ENCODE measurements at places on chromosomes 1 and 21.

- no peak for DNase-seq
These were observed 39.7 kb upstream of the TIAM1 start for GRCh38 chr21:31383770-31384169.

GRCh38 chr1:87678266-87678665 lies 349.6 kb downstream of the LMO4 start:
- DNase-seq, result no peak

DNA sequence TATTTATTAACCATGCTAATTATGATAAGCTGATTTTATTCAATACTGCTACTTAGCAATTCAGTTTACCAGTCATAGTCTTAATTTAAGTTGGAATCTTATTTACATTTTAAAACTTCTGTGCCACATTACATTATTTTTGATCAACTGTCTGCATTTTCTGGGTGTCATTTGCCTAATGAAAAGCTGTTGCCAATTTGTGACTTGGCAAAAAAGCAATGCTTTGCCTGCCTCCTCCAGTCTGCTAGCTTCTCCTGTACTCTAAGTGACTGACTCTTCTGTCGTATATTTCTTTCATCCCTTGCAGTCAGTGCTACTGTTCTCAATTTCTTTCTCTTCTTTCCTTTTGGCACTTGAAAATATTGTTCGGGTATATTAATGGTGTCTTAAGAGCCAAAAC lies 5.6 kb upstream of the IVNS1ABP start:
- DNase-seq, result no peak

GRCh38 chr1:213779228-213779627 lies 208.5 kb upstream of the PROX1 start:
- DNase-seq, result no peak

DNA sequence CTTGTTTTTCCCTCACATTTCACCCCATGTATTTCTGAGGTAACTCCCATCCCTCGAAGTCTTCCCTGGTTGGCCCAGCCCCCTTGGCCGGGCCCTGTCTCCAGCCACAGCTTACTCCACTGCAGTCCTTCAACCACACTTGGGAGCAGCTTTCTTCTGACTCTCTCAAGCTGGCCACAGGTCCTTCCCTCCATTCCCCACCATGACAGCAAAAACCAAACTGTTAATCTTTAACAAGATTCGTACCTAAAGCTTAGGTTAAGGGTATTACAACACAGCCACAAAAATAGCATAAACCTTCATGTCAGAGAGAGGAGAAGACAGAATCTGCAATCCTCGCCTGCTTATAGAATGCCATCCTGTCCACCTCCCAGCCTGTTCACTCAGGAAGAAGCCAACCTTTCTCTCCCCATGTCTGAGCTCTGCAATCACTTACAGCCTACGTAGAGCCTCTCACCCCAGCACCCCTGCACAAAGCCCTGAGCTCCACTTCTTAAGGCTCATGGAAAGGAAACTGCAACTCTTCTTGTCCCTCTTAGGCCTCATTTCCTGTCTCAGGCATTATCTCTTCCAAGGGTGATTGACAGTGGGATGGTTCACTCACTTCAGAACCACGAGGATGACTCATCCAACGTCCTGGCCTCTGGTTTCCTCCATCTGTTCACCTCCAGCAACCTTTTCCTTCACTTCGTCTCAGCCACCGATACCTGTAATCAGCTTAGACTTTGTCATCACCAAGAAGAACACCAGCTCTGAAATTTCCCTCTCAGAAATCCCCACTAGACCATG lies 72.8 kb downstream of the CD2 start:
- DNase-seq, result no peak

- DNase-seq, result no peak
These were observed 112.2 kb upstream of the MROH9 start for GRCh38 chr1:170823120-170823519.

- DNase-seq, result no peak
These were observed 52.0 kb downstream of the ZNHIT6 start for GRCh38 chr1:85656256-85656655.

GRCh38 chr1:63777965-63778880 lies 4.4 kb downstream of the ROR1 start:
- no peak for DNase-seq

DNA sequence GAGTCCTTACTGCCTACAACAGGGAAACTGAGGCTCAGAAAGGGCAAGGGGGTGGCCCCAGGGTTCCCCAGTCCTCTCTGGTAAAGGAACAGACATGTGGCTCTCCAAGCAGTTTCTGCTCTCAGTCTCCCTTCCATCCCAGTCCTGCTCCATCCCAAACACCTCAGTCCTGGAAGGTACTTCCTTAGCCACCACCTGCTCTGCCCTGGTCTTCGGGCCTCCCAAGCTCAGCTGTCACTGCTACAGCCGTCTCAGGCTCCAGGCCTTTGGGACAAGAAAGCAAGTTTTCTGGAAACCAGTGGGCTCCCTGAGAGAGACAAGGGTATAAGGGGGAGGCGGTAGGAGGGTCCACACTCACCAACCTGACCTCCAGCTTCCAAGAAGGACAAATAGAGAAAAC lies 23.1 kb upstream of the ADGRB2 start:
- DNase-seq, result no peak

DNA sequence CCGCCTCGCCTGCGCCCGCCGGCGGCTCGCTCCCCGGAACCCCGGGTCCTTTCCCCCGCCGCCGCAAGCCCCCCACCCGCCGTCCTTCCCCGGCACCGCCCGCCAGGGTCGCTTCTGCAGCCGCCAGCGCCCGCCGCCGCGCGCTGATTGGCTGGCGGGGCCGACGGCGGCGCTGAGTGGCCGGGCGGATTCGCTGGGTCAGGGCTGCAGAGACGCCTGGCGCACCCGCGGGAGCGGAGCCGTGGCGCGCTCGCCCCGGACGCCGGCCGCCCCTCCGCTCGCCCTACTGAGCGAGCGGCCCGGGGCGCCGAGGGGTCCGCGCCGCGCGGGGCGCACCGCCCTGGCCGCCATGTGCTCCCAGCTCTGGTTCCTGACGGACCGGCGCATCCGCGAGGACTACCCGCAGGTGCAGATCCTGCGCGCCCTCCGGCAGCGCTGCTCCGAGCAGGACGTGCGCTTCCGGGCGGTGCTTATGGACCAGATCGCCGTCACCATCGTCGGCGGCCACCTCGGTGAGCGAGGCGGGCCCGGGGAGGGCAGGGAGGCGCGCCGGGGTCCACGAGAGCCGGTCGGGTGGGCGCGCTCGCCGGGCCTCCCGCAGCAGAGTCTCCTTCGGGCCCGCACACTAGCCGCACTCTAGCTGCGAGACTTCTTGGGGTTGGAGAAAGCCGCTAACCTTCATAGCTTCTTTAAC lies at the start of gene RIMKLA:
Gene RIMKLA (plus strand): TSS at position 207 of the 694 bp plus-strand sequence. CDS start 143 bp downstream, at position 350.
- no peak for DNase-seq

DNA sequence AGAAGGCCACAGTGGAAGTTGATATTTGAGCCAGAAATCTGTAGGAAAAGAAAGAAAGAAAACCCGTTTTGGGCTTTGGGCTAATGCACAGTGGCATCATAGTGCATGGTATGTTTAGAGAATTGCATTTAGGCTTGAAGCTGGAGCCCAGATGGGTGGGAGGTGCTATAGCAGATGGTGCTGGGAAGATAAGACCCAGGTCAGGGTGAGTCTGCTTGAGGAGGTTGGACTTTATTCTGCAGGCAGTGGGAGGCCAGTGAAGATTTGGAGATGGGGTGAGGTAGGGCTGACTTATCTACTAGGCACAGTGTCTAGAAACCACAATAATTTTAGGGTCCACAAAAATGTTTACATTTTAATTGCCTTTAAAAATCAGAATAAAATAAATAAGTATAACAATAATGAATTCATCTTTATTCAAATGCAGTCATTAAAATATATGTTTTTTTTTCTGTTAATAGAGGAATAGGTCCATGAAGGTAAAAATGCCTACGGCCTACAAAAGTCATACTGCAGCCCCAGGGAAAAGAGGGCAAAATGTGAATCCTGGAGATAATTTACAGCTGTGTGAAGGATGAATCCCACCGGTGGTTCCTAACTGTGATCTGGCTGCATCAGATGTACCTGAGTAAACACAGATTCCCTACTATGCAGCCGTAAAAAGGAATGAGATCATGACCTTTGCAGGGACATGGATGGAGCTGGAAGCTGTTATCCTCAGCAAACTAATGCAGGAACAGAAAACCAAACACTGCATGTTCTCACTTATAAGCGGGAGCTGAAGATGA lies 8.7 kb downstream of the DNAJC6 start:
- no peak for DNase-seq

- DNase-seq, result no peak
These were observed 77.9 kb downstream of the TGFBR3 start for GRCh38 chr1:91807921-91808620.

DNA sequence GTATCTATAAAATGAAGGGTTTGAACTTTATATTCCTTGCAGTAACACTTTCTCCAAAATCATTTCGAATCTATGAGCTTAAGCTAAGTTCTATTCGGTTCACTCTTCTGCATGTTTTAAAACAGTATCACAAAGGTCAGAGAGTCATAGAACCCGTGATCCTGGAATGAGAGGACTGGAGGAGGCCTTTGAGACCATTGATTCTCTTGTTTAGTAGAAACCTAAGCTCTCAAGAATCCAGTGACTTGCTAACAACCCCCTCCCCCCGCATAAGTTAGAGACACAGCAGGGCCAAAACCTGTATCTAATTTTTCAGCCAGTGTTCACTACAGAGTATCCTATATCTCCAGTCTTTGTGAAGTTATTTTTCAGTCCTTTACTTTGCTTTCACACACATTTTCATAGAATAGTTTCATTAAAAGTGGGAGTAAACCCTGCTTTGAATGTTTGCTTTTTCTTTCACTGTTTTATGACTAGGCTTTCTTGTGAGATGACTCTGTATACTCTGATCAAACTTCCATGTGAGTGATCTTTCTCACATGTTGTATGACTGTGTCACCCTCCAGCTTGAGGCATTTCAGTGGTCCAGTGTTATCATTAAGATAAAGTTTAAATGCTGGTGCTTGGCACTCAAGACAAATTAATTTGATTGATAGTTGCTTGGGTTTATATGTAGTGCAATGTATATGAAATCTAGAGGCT lies 275.4 kb upstream of the SGIP1 start:
- no peak for DNase-seq

GRCh38 chr1:53987880-53988279 lies 30.1 kb downstream of the LDLRAD1 start:
- no peak for DNase-seq

- DNase-seq, result no peak
These were observed 19.1 kb downstream of the CSF1 start for GRCh38 chr1:109929588-109930251.

GRCh38 chr1:225699336-225699735 lies 46.4 kb upstream of the ENAH start:
- no peak for DNase-seq

DNA sequence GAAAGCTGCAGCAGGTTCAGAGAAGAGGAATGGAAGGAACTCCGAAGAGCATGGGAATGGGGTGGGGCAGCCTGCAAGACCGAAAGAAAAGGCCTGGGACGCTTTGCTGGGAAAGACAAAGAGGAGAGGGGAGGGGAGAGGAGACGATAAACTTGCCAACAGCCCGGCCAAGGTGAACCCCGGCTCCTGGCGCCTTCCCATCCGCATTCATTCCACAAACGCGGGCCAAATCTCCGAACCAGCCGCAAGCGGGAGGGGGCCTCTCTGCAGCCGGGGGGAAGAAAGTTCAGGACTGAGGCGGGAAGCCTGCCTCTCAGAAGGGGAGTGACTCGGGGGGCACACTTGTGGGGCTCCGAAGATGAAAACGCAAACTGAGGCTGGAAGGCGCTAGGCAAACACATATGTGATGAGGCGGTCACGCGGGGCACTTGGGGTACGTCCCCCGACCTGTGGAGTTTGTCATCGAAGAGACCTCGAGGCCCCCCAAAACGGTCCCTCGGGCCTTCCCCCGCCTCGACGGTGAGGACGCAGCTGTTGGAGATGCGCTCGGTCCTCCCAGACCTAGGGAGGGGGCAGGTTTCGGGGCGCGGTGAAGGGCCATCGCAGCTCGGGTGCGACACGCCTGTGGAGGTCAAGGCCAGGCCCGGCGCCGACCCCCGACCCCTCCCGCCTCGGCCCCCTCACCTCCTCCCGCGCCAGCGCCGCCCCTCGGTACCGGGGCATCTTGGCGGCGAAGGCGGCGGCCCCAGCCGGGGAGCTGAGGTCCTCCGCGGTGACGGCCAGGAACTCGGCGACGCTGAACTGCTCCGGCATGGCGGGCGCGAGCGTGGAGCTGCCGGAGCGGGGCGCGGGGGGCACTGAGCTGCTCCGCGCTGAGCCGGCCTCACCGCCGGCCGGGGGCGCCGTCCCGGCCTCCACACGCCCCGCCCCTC lies at the start of gene ASAP3:
Gene ASAP3 (minus strand): TSS at position 859 of the 932 bp plus-strand sequence. CDS start 46 bp downstream, at position 813.
- DNase-seq, result no peak

- no peak for DNase-seq
These were observed 14.0 kb upstream of the ZNF697 start for GRCh38 chr1:119662034-119662437.

GRCh38 chr1:64107118-64107519 lies 96.3 kb upstream of the UBE2U start:
- no peak for DNase-seq

DNA sequence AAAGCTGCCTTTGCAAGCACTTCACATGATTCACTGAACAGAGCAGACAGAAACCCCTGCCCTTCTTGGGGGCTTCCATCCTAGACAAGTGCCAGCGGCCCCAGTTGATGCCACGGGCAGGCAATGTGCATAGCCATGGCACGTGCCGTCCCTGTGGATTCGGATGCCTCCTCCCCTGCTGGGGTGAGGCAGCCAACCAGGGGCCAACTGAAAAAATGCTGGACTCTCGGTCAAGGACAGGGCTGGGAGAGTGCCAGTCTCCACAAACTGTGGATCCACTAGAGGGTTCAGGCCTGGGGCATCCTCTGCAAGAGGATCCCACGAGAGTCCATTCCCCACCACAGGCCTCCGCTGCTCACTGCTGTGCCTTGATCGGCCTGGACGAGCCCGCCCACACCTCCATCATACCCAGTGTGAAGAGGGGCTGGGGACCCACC lies 3.8 kb downstream of the JMJD4 start:
- DNase-seq, result no peak

GRCh38 chr21:25567472-25567871 lies 39.8 kb downstream of the MRPL39 start:
- no peak for DNase-seq

DNA sequence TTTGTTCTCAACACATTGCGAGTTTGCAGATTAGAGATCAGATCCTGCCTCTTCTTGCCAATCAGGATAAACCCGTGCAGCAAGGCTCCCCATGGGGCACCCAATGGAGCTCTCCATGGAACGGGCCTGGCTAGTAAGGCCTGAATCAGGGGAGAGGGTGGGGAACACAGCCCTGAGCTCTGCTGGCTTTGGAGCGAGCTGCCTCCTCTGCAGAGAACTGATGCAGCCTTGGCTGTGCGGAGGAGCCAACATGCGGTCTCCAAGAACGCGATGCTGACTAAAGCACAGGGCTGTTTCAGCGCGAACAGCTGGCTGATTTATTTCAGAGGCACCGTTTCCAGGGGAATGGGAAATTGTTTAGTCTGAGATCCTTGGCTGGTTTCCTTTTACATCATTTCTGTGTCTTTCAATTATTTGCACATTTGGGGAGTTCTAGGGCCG lies 139.7 kb downstream of the TSEN15 start:
- no peak for DNase-seq

GRCh38 chr1:196997423-196997822 lies 20.1 kb downstream of the CFHR5 start:
- no peak for DNase-seq

DNA sequence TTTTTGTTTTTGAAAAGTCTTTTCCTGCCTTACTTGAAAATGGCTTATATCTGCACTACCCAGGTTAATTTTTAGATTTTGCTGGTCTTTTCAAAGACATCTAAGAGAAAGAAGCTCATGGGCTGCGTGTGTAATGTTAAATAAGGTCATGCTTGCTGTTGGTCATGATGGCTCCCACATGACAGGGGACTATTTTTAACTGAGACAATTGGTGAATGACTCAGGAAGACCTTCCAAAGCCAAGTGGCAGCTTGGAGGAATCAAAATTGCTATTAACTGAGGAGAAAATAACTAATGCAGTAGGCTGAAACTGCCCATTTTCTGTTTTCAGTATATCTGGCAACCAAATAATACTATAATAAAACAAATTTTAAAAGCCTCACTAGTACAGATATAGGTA lies 117.1 kb upstream of the SPAG17 start:
- DNase-seq, result no peak
